Endothelial cell (in vitro differentiated cells): ENCODE measurements at places on chromosomes 7 and 10. TPM values are rescaled to one million over a fixed set of nuclear protein-coding genes. Genes with fewer than 3 reads are reported as not detected.

- H3K27me3 ChIP-seq = no peaks in the 10 kb centered on the region
- H3K4me1 ChIP-seq = peaks cover 4% of the 10 kb centered on the region
- H3K36me3 ChIP-seq = peaks cover 4% of the 10 kb centered on the region
- H3K4me3 ChIP-seq = no peak overlapping the region
- no peak for DNase-seq
Observed at GRCh38 chr7:17854261-17855047, 85.8 kb downstream of the SNX13 start.

DNA sequence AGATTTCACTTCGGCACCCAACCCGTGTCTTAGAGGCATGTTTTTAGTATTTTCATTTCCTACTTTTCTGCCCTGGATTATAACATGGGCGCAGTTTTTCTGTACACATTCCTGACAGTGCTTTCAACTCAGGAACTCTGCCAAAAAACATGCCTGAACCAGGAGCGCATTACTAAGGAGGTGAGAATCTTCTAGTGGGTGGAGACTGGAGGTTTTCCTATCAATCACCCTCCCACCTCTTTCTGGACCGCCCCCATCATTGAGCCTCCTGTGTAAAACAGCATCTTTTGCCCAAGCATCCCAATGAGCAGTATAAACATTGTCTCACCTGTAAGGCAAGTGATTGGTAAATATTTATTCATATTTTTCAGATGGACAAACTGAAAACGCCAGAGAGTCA, 53.2 kb downstream of the STK17A start:
- no peak for DNase-seq
- peaks cover 5% of the 10 kb centered on the region for H3K27me3 ChIP-seq
- H3K4me1 ChIP-seq = peaks cover 31% of the 10 kb centered on the region
- no peak overlapping the region for H3K27ac ChIP-seq
- H3K4me3 ChIP-seq = no peak overlapping the region

DNA sequence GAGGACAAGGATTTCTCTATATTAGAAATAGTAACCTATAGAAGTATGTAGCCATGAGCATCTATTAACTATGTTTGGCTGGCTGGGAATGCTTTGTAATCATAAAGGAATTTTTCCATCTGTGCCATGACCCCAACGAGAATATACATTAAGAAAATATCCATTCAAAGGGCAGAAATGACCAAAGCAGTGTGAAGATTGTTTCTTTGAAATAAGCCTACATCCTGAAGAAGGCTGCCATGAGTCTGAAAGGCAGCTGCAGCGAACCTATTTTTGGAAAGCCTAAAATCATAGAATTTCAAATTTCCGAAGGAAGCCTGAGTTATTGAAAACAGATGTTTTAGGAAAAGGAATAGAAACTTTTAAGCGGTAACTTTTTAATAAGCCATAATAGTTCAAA, 244.2 kb upstream of the FOXK1 start:
- H3K36me3 ChIP-seq = peaks cover 3% of the 10 kb centered on the region
- DNase-seq = no peak
- H3K27me3 ChIP-seq = no peaks in the 10 kb centered on the region

The AKR1C4 gene
- not detected for total RNA-seq

The LLCFC1 gene
- not detected for total RNA-seq

The SPDYE16 gene
- total RNA-seq = not detected

The SPACDR gene
- 4.3 TPM for total RNA-seq
